Spleen (tissue), 13 donors: ENCODE measurements at places on chromosomes 6 and 20. TPM values are rescaled to one million over a fixed set of nuclear protein-coding genes. Genes with fewer than 3 reads are reported as not detected.

The OLIG3 gene
- polyA plus RNA-seq: not detected

The DHX35 gene
- 5.3 TPM for polyA plus RNA-seq

The NRN1 gene
- polyA plus RNA-seq: 8.7 TPM

The KIAA1586 gene
- 2.6 TPM for polyA plus RNA-seq

The MYCT1 gene
- polyA plus RNA-seq: 8.8 TPM

The PDYN gene
- polyA plus RNA-seq: not detected

The STX11 gene
- polyA plus RNA-seq: 5.9 TPM

The ASF1A gene
- 16.7 TPM for polyA plus RNA-seq

The MICB gene
- polyA plus RNA-seq: 6.9 TPM

The FOXS1 gene
- polyA plus RNA-seq: 2.8 TPM

DNA sequence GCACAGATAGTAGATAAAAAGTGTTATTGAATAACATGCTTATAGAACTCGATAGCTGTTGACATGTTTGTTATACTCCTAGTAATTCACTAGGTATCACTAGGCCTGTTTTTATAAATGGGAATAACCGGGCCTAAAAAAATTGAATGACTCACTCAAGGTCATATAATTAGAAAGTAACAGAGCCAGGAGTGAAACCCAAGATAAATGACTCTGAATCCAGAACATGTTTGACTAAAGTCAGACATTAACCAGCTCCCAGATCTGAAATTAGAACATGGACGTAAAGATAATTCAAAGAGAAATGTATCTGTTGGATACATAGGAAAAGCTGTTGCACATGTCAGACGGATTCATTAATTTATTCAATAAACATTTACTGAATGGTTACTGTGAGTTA, 26.9 kb downstream of the RGS17 start:
- DNase-seq: no peak

DNA sequence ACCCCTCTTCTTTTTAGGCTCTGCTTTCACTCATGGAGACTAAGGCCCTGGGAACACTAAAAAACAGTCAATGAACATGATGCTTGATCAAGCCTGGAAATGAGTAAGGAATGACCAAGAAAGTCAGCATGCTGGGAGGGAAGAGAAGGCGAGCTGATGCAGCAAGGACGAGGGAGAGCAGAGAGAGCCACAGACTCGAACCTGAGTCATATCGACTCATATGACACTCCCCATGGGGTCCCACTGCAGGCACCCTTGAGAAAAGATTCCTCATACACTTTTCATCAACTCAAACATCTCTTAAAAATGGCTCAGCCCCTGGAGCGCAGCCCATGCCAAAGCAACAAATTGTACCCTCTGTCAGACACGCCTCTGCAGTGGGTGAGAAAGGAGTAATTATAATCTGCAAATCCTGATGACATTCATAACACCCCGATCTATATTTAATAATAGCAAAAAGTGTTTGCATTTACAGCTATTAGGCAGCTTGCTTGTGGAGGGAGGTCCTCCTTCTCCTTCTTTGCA, 127.2 kb downstream of the F13A1 start:
- no peak for DNase-seq

GRCh38 chr20:46978951-46979491, 84.4 kb downstream of the EYA2 start:
- DNase-seq: no peak

- no peak for DNase-seq
These were observed 114.2 kb upstream of the PHACTR1 start for GRCh38 chr6:12602342-12602741.

DNA sequence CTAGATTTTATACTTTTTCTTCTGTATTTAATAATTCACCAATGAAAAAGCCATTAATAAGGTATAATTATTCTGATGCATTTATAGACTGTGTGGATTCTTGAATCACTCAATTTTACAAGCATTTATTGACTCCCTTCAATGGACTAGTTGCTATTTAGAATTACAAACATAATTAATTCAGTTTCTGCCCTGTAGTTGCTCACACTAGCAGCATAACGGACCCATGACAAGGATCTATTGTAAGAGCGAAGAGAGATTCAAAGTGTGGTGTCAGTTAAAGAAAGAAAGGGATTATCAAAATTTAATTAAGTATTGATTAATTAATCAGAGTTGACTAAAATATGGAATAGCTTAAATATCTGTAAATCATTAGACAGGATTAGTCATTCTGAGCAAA, 602.6 kb upstream of the PTCHD4 start:
- no peak for DNase-seq

DNA sequence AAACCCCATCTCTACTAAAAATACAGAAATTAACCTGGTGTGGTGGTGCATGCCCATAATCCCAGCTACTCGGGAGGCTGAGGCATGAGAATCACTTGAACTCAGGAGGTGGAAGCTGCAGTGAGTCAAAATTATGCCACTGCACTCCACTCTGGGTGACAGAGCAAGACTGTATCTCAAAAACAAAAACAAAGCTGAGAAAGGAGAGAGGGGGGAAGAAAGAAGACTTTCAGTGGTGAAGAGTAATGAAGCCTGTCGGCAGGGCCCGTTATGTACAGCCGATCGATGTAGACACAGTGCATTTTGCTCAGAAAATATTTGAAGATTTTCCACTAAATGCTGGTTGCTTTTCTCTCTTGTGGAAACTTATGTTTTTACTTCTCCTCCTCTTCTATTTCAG, 13.8 kb downstream of the VAPB start:
- no peak for DNase-seq

DNA sequence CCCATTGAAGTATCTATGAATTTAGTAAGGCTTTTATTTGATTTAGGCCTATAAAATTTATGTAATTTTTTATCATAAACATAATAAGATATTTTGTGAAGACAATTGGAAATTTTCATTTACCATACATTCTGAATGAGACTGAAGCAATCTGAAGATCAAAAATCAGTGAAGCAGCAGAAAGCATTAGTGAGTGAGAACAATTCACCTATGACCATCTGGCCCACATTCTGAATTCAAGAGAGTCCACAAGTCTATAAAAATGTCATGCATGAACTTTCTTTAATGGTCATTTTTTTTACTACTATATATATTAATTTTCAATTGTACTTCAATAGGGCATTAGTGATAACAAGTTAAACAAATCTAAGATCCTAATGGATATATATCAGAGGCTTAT, 1026.6 kb upstream of the MAP3K7 start:
- no peak for DNase-seq

- DNase-seq: no peak
These were observed 395.3 kb downstream of the GJA1 start for GRCh38 chr6:121830736-121831135.

DNA sequence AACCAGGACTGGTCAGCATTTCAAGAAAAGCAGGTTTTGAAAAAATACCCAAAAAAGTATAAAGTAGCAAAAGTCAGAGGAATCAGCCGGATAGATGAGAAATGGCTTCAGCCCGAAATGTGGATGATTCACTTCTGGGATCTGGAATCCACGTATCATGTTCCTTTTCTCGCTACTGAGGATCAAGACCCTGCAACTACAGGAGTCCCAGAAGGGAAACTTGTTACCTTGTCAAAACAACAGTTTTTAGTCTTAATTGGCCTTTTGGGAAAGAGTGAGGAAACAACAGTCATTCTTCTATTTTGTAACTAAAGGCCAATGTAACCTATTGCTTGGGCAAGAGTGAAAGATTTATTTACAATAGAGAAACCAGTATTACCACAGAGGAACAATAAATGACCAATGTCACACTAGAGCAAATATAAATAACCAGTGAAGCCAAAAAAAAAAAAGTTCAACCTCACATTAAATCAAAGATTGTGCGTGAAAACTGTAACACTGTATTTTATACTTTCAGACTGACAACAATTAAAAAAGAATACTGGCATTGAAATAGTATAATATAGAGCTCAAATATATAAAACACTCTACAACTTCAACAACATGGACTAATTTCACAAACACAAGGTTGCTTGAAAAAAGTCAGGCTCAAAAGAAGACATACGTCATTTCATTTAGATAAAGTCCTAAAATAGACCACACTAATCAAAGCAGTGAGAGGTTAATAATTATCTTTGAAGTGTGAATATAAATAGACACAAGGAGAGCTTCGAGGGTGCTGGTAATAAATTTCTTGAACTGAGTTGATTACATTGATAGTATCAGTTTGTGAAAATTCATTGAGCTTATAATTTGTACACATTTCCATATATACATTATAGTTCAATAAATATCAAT, 116.2 kb downstream of the GFRAL start:
- no peak for DNase-seq

- DNase-seq: no peak
These were observed 291.3 kb downstream of the OGFRL1 start for GRCh38 chr6:71579902-71580301.

- no peak for DNase-seq
These were observed 35.3 kb downstream of the GPR6 start for GRCh38 chr6:110013386-110013785.

- peak; percentile 84 for DNase-seq
These were observed 2.1 kb downstream of the DEF6 start for GRCh38 chr6:35299674-35300073.

DNA sequence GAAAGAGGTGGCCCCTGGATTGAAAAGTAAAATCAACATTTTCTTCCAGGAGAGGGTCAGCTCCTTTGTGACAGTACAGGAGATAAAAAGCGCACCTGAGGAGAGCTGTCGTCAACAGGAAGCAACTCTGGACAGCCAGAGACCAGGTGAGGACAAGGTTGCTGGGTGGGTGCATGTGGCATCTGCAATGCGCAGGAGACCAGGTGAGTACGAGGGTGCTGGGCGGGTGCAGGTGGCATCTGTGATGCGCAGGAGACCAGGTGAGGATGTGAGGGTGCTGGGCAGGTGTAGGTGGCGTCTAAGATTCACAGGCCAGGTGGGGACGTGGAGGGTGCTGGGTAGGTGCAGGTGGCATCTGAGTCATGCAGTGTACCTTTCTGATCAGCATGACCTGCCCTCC, 38.4 kb downstream of the WDR27 start:
- no peak for DNase-seq
